ENCODE measurements at places on chromosomes 7 and 10. TPM values are rescaled to one million over a fixed set of nuclear protein-coding genes. Genes with fewer than 3 reads are reported as not detected.

The MLXIPL gene
- 0.65 TPM for total RNA-seq

The TMEM236 gene
- total RNA-seq: 0.54 TPM

The C10orf95 gene
- not detected for total RNA-seq

The ADRA2A gene
- 1.1 TPM for total RNA-seq

The NAT16 gene
- total RNA-seq: not detected

The OPN1SW gene
- total RNA-seq: not detected

The LAMTOR4 gene
- total RNA-seq: 89.1 TPM

The MPP7 gene
- 13.1 TPM for total RNA-seq

The ITGB8 gene
- total RNA-seq: 1.5 TPM

The COBL gene
- 109 TPM for total RNA-seq

The HERC4 gene
- 43.0 TPM for total RNA-seq

The SORBS1 gene
- total RNA-seq: 1,045 TPM

The RBP4 gene
- total RNA-seq: 2.1 TPM

The ARHGAP22 gene
- 4.4 TPM for total RNA-seq

The CPA4 gene
- 0.16 TPM for total RNA-seq

The SLIT1 gene
- total RNA-seq: 0.05 TPM

The ITPRID1 gene
- total RNA-seq: not detected

The ASB15 gene
- total RNA-seq: 20.0 TPM

The NPY4R2 gene
- total RNA-seq: not detected

The OR2A7 gene
- total RNA-seq: not detected

The OR2A14 gene
- not detected for total RNA-seq

The RPEL1 gene
- total RNA-seq: not detected

The GPR15LG gene
- not detected for total RNA-seq

The VWA2 gene
- not detected for total RNA-seq

The SGCE gene
- total RNA-seq: 27.7 TPM

The CRHR2 gene
- total RNA-seq: 0.57 TPM

The LAMB4 gene
- total RNA-seq: 0.05 TPM

The TRPV6 gene
- not detected for total RNA-seq

The PRSS37 gene
- total RNA-seq: not detected

The HOGA1 gene
- total RNA-seq: 20.4 TPM

The GDF2 gene
- not detected for total RNA-seq

The CPA5 gene
- not detected for total RNA-seq

The H2BK1 gene
- not detected for total RNA-seq

The HOXA3 gene
- 0.40 TPM for total RNA-seq

The CYP3A7 gene
- total RNA-seq: not detected

The PLPP4 gene
- 0.27 TPM for total RNA-seq

The SKIDA1 gene
- total RNA-seq: 1.8 TPM

Data from cardiac septum (tissue), 1 donor.